ENCODE measurements at places on chromosomes 13 and 19.

GRCh38 chr13:54185101-54185500, 1156.5 kb downstream of the OLFM4 start:
- DNase-seq = no peak

GRCh38 chr13:96082640-96083039, 7.3 kb upstream of the HS6ST3 start:
- DNase-seq = no peak

DNA sequence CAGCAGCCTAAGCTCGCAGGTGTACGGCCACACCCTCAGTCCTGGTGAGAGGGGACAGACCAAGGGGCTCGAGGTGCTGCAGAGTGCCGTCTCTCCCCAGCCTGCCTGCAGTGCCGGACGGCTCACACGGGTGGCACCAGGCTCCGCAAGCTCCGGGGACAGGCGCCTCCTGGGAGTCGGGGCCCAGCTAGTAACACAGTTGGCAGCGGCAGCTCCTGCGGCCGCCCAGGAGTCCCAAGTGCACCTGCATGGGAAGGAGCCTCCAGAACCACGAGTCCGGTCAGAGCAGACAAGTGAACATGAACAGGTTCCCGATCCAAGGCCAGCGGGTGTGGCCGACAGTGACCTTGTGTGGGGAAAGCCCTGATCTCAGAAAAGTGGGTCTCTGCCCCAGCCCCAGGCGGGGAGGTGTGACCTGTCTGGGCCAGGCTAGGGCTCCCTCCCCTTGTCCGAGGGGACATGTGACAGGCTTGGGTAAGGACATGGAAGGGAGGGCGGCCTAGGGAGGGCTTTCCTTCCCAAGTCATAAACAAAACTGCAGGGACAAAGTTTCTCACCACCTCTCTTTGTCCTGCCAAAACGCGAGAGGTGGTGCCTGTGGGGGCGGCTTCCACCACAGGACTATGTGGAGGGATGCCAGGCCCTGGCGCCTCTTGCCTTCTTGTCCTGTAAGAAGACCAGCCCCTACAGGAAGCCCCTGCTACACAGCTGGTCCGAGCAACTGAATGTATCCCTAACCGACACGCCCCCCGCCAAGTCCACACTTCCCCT, 46.5 kb downstream of the MLLT1 start:
- DNase-seq = no peak

GRCh38 chr19:49681830-49682229, 4.8 kb downstream of the PRMT1 start:
- DNase-seq = no peak

- peak; percentile 70 for DNase-seq
These were observed 7.6 kb downstream of the CAPN12 start for GRCh38 chr19:38736413-38737280.

- DNase-seq = no peak
These were observed 157.4 kb downstream of the TNFSF13B start for GRCh38 chr13:108426893-108427292.

GRCh38 chr19:7529246-7529600, 6.3 kb upstream of the PNPLA6 start:
- DNase-seq = no peak

DNA sequence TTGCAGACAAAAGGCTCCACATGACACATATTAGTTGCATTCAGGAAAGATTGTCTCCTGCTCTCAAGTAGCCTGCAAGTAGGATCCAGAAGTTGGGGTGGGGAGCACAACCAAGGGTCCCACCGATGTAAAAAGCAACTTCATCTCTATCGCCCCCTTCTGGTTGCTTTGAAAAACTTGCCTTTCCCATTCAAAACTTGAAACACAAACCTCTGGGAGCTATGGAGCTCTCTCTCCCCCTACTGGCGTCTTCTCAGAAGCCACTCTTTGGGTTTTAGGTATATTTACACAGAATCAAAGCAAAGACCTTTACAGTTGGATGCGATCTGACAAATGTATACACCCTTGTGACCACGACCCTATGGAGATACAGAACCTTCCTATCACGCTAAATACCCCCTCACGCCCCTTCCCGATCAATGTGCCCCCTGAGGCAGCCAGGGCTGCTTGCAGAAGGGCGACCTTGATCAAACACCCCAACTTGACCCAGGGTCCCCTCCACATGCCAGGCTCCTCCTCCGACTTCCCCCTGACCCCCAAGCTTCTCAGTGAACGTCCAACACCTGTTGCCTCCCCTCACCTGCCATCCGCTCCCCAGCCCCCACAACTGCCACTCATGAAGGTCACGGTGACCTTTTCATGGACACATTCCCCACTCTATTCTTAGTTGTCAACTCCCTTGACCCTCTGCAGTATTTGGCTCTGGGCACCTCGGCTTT, 10.1 kb downstream of the NOSIP start:
- no peak for DNase-seq
